ENCODE measurements at places on chromosomes 16 and 17.

- DNase-seq: no peak
Observed at GRCh38 chr17:65074778-65075250, 18.3 kb upstream of the GNA13 start.

DNA sequence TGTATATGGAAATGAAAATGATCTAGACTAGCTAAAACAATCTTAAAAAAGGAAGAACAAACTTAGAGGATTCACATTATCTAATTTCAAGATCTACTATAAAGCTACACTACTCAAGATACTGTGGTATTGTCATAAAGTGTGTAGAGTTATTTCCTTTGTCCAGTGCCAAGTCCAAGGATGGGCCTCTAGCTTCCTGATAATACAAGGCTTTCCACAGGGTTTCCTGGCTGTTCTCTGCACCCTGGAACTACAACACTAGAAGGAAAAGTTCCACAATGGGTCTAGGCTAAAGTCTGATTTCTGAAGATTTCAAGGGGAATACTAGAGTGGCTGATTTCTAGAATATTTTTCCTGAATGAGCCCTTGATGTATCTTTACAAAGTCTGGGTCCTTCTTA is 34.2 kb downstream of the TBC1D3B start:
- DNase-seq: no peak

- no peak for DNase-seq
Observed at GRCh38 chr16:47699106-47699505, 238.0 kb downstream of the PHKB start.

DNA sequence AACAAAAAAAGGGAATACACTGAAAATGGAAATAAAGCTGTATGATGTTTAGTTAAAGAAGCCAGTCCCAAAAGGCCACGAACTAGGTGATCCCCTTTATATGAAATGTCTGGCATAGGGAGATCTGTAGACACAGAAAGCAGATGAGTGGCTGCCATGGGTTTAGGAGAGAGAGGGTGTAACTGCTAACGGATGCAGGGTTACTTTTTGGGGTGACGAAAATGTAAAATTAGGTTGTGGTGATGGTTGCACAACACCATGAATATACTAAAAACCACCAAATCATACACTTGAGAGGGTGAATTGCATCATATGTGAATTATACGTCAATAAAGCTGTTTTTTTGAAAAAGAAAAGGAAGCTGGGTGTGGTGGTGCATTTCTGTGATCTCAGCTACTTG is 99.6 kb downstream of the ADCY9 start:
- DNase-seq: no peak

DNA sequence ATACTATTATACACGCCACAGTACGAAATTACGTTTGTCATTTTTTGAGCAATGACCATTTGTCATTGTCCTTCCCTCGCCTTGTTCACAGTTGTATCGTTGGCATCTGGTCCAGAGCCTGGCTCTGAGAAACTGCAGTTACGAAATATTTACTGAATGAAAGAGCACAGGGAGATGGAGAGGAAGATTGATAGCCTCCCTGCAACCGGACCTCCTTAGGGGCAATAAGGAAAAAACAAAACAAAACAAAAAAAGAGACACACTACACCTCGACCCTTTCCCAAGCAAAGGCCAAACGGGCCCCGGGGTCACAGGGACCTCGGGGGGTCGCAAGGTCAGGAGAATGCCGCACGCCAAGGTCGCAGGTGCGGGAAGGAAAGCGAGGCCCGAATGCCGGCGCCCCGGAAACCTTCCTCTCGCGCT is 857 bp downstream of the GOT2 start:
- DNase-seq: no peak

DNA sequence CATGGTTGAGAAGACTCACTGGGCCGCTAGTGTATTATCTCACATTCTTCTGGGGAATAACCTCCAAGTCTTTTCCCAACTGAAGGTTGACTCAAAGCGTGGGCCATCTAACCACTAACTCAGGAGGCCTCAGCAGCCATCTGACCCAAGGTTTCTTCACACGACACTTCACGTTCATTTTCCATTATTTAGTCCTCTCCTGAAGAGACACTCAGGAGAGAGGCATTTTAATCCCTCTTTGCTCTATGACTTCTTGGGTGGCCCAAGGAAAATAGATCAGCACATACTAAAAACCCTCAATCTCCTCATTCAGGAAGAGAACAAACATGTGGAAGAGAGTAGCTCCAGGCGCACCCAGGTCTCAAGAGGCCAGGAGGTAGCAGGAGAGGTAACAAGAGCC is 252.8 kb upstream of the FOXF1 start:
- DNase-seq: no peak

DNA sequence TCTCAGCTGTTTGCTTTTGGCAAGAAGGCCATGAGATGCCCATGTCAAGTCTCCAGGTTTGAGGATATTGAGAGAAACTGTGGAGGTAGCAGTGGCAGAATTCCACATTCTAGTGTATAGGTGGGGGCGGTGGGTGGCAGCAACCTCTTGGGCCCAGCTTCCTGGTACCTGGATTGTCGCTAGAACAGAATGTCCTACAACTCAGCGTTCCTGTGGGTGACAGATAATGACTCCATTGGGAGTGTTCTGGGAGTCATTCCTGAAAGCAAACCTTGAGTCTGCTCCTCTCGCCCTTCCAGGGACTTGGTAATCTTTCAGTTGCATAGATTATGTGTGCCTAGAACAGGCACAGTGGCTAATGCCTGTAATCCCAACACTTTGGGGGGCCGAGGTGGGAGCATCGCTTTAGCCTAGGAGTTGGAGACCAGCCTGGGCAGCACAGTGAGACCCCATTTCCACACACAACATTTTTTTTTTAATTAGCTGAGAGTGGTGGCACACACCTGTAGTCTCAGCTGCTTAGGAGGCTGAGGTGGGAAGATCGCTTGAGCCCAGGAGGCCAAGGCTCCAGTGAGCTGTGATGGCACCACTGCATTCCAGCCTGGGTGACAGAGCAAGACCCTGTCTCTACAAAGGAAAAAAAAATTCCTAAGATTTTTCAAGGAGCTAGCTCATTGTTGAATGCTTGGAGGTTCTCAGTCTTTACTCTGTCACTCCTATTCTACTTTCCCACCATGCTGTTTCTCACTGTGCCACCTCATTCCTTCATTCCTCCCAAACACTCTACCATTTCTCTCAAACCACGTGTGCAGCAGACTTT is 37.9 kb upstream of the METTL16 start:
- no peak for DNase-seq

GRCh38 chr17:2770129-2770528 is 20.7 kb upstream of the CCDC92B start:
- no peak for DNase-seq

DNA sequence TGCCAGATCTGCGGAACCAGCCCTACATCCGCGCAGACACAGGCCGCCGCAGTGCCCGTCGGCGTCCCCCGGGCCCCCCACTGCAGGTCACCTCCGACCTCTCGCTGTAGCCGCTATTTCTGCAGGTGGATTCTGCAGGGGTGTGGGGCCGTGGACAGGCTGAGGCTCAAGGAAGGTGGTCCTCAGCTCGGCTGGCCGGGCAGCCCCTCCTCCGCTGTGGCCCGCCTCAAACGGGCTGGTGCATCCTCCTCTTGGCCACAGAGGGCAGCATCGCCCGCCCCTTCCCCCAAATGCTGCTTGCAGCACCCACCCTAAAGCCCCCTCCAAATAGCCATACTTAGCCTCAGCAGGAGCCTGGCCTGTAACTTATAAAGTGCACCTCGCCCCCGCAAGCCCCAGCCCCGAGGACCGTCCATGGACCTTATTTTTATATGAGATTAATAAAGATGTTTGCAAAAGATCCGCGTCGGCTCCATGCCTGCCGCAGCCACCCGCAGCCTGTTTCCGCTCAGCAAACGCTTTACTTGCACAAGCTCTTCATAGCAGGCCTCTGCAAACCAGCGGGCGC is 14.9 kb downstream of the SPATA32 start:
- no peak for DNase-seq

DNA sequence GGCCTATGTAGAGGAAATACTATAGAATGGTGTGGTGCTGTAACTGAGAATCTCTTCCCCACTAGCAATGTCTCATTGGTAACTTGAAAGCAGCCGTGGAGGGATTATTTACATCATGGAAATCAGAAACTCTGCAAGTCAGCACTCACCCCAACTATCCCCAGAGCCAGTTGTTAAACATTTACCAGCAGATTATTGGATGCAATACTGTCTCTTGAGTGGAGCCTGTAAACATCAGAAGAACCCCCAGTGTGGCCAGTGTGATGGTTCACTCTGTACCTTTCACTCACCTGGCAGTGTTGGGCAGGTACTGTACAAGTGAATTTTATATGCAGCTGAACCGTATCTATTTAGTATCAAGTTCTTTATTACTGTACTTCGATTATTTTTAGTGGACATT is 299.8 kb upstream of the SALL1 start:
- DNase-seq: no peak

DNA sequence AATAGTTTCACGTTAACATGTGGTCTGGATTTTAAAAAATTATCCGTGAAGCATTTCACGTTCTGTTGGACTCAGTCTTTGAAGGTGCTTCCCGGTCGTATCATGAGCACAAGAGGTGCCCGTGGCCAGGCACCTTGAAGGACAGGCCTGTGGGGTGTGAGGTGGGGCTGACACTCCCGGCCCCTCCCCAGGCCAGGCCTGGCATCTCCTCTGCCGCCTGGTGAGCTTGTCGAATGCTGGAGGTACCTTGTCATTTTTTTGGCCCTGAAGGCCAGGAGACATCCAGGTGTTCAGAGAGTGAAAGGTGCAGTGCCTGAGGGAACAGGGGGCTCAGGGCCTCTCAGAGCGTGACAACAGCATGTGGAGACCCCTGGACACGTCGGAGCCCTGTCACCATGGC is 11.7 kb downstream of the ZNF469 start:
- DNase-seq: no peak

- DNase-seq: no peak
Observed at GRCh38 chr17:83170571-83171260, 91.3 kb downstream of the METRNL start.

GRCh38 chr17:12730931-12731521 is 58.3 kb upstream of the ARHGAP44 start:
- DNase-seq: no peak

DNA sequence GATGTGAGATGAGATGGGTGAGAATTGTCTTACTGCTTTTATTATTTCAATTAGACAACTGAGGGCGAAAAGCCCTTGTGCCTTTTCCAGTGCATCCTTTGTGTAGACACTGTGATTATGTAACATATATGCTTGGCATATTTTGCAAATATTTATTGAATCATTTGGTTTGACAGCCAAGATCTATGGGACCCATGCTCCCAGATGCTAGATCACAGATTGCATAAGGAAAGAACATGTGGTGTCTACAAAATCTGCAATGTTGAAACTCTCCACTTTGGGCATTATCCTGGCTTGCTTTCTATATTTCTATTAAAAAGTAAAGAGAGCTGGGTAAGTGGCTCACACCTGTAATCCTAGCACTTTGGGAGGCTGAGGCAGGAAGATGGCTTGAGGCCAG is 4.8 kb upstream of the COG1 start:
- no peak for DNase-seq

DNA sequence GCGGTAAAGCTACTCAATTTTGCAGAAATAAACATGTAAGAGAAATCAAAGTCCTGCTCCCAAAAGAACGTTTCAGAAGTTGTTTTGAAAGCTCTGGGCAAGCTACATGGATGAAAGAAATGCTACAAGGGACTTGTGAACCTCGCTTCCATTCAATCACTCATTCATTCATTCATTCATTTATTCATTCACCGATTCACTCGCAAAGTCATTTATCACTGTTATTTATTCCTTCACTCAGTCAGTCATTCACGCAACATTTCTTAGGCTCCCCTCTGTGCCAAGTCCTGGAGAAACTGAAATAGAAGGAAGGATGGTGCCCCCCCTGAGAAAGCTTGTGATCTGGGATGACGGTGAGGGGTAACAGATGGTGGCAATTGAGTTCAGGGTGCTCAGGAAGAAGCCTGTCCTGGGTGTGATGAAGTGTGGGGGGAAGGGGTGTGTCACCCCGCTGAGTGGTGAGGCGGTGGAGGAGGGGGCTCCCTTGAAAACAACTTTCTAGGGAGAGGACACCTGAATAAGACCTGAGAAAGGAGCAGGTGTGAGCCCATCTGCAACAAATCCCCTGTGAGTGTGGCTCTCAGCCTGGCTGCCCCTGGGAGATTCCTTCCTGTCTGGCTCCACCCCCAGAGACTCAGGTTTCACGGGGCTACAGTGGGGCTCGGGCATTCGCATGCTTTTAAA is 36.3 kb upstream of the PRSS54 start:
- DNase-seq: no peak

GRCh38 chr16:78647019-78647418 is 547.6 kb downstream of the WWOX start:
- DNase-seq: no peak

DNA sequence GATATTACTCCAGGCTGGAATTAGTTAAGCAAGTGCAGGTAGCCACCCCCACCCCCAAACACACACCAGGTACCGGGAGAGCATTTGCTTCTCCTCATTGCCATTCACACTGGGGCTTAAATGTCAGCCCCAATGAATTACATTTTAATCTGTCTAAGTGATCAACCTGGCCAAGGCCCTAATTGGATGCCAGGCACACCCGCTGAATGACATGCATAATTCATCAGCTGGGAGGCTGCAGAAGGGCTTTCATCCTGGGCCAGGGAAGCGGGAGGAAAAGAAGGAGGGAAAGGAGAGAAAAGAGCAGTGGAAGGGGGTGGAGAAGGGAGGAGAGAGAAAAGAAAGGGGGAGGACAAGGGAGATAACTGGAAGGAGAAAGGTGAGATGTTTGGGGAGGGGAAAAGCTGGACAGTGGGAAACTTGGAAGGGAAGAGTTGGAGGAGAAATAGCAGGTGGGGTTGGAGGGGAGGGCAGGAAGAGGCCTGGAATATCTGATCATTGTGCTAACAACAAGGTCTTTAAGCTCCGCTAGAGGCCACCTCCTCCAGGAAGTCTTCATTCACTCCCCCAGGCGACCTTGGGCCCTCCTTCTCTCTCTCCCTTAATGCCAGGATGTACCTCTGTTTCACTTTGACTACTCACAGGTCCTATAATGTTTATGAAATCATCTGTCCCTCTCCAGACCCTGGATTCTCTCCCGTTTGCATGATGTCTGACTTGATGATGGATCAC is 40.1 kb upstream of the CES5A start:
- DNase-seq: no peak

DNA sequence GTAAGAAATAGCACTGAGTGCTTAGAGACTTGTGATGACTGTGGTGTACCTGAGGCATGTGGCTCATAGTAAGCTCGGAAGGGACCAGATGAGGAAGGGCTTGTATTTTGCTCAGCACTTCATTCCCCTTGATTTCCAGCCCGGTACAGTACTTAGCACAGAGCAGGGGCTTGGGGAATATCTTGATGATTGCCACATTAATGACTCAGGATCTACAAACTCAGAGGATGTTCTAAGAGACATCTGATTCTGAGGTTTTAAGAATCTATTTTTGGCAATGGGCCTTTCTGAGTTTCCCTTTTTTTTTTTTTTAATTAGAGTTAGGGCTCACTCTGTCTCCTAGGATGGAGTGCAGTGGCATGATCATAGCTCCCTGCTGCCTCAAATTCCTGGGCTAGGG is 9.1 kb downstream of the ASPHD1 start:
- DNase-seq: no peak

Measured in activated CD4-positive, alpha-beta T cell treated with anti-CD3 and anti-CD28 coated beads for 1 hour (primary cell).